Osteocyte (in vitro differentiated cells): ENCODE measurements at places on chromosomes 16 and 17.

- DNase-seq = peak; percentile 89
Observed at GRCh38 chr16:4288148-4288921, 15.5 kb upstream of the TFAP4 start.

GRCh38 chr17:57655553-57655952 lies 89.5 kb downstream of the CCDC182 start:
- no peak for DNase-seq

DNA sequence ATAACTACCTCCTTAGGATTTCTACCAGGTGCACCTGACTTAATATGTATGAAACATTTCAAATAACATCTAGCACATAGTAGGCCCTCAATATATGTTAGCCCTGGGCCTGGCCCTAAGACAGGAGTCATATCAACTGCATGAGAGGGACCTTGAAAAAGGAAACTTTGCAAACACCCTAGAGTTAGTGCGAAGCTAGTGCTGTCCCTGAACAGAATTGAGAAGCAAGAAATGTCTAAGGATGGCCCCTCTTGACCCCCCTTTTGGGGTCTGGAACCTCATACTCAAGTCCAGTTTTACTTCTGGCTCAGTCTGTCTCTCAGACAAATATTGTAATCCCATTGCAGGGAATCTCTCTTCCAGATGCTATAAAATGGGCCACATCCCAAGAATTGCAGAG lies 80.5 kb downstream of the CBLN1 start:
- peak; percentile 51 for DNase-seq

- DNase-seq = no peak
Observed at GRCh38 chr16:64017796-64018195, 1104.1 kb downstream of the CDH11 start.

DNA sequence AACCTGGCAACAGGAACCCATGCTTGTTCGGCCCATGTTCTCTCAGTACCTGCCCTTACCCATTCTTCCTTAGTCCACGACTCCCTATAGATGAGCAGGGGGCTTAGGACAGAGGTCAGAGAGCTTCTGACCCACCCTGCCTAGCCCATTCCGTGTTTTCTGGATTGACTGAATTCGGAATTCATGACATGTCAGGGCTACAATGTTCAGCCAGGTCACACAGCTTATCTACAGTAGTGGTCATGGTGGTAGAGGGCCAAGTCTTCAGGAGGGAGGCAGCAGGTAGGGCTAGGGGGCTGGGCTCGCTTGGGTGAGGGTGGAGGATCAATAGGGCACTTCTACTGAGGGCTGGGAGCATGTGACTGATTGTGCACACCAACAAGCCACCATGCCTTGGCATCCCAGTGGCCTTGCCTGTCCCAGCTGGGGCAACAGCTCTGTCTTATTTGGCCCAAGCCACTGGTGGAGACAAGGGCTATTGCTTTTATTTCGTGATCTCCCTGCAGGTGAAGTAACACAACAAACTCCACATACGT lies 3.1 kb downstream of the HEXIM2 start:
- no peak for DNase-seq

GRCh38 chr17:42214156-42214555 lies 19.9 kb upstream of the GHDC start:
- no peak for DNase-seq

DNA sequence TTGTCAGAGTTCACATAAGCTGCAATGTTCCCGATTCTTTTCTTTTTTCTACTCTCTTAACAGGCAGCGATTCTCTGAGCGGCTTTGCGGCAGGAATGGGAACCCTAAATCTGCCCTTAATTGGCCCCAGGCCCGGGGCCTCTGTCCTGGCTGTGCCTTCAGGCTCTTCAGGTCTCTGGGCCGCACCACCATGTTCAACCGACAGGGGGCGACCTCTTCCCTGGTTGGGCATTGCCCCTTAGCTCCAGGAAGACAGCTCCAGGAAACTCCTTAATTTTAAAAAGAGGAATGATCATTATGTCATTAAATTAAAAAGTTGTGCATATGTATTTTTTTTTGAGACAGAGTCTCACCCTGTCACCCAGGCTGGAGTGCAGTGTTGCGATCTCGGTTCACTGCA lies 20.3 kb downstream of the CACNG5 start:
- DNase-seq = no peak

GRCh38 chr17:16472539-16472938 lies 19.5 kb downstream of the LRRC75A start:
- DNase-seq = no peak

DNA sequence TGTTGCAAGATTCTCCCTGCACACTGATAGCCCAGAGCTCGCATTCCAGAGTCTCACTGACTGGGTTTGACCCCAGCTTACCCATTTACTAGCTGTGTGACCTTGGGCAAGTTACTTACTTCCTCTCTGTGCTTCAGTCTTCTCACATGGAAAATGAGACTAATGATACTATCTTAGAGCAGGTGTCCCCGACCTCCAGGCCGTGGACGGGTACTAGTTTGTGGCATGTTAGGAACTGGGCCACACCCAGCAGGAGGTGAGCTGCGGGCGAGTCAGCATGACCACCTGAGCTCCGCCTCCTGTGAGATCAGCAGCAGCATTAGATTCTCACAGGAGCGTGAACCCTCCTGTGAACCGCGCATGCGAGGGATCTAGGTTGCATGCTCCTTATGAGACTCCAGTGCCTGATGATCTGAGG lies 15.8 kb downstream of the ANKFY1 start:
- DNase-seq = no peak

DNA sequence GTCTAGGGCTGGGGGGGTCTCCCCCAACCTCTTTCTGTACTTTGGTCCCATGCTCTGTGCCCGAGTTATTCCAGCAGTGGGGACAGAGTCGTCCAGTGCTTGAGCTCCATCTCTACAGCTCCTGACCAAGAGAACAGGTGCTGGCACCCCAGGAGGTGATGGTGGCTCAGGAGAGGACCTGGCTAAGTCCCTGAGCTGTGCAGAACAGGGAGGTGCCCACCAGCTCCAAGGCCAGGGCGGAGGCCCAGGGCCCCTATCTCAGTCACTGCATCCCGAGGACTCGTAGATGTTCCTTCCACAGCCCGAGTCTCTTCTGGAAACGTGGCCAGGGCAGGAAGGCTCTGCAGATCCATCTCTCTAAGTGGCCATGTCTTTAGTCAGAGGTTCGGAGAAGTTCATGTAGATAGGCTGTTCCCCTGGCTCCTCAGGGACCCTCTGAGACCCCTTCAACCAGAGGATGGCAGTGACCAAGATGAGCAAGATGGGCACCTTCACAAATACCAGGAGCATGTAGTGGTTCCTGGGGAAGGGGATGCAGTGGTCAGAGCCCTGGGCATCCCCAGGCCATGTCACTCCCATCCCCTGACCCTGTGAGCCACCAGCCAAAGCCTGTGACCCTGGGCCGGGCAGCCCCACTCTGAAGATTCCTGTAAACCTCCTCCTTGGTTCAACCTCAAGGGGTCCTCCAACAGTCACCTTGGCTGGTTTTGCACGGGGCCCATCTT lies 8.7 kb downstream of the CD300LB start:
- peak; percentile 77 for DNase-seq

GRCh38 chr16:50863644-50864144 lies 121.8 kb downstream of the CYLD start:
- DNase-seq = no peak

DNA sequence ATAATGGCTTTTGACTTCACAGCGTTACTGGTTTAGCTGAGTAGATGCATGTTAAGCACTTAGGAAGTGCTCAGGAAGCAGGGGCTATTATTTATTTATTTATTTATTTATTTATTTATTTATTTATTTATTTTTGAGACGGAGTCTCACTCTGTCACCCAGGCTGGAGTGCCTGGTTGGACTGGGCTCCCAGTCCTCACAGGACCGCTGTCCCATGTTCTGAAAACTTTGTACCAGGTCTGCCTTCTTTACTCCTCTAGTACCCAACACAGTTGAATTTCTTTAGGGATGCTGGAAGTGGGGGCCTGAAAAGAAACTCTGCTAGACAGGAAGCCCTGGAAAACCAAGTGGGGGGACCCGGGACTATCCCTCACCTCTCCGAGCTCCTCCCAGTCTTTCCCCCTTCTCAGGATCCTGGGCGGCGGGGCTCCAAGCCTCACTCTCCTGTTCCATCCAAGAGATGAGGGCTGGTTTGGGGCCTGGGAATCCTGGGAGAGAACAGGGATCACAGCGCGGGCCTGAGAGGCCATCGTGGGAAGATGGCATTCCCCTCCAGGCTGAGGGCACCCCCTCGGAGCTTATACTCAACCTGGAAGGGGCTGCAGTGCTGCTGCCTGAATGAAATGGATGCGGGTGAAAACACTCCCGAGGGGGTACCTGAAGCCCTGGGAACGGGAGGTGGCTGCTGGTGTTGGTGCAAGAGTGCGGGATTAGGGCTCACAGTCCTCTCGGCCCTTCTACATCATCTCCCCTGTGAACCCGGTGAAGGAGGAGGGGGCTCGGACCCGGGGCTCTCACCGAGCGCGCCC lies 674 bp downstream of the ZNF688 start:
- no peak for DNase-seq

- no peak for DNase-seq
Observed at GRCh38 chr17:73593249-73593965, 50.8 kb downstream of the SDK2 start.

DNA sequence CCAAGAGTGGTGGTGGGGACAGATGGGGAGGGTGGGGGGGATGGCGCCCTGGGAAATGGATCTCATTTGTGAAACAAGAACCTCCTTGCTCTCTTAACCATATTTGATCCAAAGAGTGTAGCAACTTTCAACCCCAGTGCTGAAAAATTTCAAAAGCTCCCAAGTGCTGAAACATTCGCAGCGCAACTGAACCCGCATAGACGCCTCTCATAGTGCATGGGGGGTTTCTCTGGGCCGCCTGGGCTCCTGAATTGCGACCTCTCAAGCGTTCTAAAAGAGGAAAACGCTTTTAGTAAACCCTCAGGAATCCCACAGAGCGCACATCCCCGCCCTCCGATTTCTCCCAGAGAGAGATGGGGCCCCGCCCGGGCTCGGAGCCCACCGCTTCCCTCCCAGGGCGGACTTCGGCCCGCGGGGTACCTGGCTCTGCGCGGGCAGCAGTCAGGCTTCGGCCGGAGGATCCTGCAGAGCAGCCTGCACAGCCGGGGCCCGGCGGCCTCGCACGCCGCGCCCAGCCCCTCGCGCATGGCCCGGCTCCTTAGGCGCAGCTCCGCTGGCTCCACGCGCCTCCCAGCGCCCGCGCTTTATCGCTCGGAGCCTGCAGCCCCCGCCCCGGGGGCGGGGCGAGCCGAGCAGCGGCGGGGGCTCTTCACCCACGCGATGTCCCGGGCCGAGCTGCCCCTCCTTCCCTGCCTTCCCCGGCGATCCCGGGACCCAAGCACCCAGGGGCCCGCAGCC lies 7.0 kb downstream of the NOS2 start:
- no peak for DNase-seq

DNA sequence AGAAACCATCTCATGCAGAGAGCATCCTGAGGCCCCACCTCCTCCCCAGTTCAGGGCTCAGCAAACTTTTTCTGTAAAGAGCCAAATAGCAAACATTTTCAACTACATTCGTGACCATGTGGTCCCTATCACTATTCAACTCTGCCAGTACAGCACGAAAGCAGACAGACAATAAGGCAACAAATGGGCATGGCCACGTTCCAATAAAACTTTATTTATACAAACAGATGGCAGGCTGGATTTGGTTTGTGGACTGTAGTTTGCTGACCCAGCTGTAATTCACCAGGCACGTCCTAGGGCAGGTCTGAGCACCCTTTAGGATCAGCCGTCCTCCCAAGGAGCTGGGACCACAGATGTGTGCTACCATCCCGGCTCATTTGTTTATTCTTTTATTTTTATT lies 27.1 kb upstream of the GPRC5C start:
- no peak for DNase-seq

DNA sequence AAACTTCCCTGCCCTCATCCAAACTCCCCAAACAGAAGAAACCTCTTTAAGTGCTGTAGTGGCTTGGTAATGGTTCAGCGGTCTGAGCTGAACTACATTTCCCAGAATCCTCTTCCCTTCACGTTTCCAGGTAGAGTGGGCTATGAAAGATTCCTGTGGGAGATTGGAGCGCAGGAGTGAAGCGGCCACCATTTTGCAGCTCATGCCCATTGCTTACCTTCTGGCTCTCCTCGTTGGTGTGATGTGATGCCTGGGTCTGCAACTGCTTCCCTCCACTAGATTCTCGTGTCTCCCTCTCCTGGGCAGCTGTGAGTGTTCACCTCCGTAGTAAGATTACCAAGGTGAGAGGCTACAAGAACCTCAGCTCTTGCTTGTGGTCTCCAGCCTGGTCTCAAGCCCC lies 82.1 kb downstream of the GPR139 start:
- no peak for DNase-seq

DNA sequence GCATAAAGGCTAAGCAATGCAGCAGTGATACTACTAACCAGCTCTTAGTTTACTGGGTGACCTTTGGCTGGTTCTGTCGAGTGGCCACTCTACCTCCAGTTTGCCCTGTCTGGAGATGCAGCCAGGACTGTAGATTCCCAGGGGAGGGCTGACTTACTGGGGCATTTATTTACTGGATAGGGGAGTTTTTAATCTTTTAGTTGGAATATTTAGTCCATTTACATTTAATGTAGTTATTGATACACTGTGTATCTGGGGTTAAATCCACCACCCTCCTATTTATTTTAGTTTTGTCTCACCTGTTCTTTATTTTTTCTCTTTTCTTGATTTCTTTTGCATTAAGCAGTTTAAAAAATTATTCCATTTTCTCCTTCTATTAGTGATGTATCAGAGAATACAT lies 112.9 kb downstream of the RPTOR start:
- DNase-seq = no peak

GRCh38 chr16:1067629-1068028 lies 4.9 kb upstream of the SSTR5 start:
- DNase-seq = no peak

- no peak for DNase-seq
Observed at GRCh38 chr16:4852221-4852872, 5.1 kb downstream of the UBN1 start.

GRCh38 chr17:29042679-29043538 lies at the start of gene PIPOX:
PIPOX (plus strand) TSS chr17:29043141; CDS start chr17:29043226, 85 bp downstream.
- no peak for DNase-seq

DNA sequence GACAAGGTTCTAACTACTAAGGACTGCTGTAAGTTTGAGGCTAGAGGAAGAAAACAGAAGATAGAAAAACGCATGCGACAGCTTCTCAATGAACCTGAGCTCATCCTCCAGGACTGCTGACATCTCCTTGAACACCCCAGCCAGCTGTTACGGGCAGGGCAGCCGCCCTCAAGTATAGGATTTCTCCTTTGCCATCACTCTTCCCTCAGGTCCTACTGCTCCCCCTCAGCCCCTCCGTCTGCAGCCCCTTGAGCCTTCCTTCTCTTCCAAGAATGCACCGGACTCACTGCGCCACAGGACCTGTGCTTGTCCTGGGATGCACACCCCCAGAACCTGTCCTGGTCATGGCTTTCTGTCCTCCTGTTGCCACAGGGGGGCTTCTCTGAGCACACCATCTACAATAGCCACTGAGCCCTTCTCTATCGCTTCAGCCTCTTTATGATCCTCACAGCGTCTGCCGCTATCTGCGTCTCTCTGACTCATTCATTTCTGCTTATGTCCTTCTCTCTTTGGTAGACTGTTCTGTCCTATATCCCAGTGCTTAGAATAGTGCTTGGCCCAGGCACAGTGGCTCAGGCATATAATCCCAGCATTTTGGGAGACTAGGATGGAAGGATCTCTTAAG lies 15.7 kb upstream of the XYLT2 start:
- no peak for DNase-seq
